ENCODE measurements at places on chromosomes 1 and 21. TPM values are rescaled to one million over a fixed set of nuclear protein-coding genes. Genes with fewer than 3 reads are reported as not detected.

Gene MTHFR
- 68.7 TPM for total RNA-seq

Gene KHDRBS1
- 60.2 TPM for total RNA-seq

Gene BCAR3
- total RNA-seq = 36.1 TPM

Gene KIRREL1
- total RNA-seq = 17.7 TPM

Gene KRTAP11-1
- total RNA-seq = not detected

Gene GBP6
- not detected for total RNA-seq

Gene SLC35E2B
- 29.0 TPM for total RNA-seq

Gene RNF186
- total RNA-seq = not detected

Gene TNN
- not detected for total RNA-seq

Gene C1QA
- total RNA-seq = not detected

Gene TFF3
- total RNA-seq = 163 TPM

Gene CSTB
- total RNA-seq = 26.7 TPM

Gene NMNAT2
- total RNA-seq = 0.34 TPM

Gene ATP1A2
- total RNA-seq = not detected

Gene LIN28A
- total RNA-seq = not detected

Gene LCE1A
- not detected for total RNA-seq

Gene AMY1A
- not detected for total RNA-seq

Gene CD1C
- not detected for total RNA-seq

Gene SLAMF1
- 0.43 TPM for total RNA-seq

Gene CDK18
- 0.11 TPM for total RNA-seq

Gene CHI3L1
- total RNA-seq = not detected

Gene MXRA8
- 0.09 TPM for total RNA-seq

Gene P3H1
- 80.8 TPM for total RNA-seq

Gene VWA1
- 13.1 TPM for total RNA-seq

Gene PLA2G2D
- not detected for total RNA-seq

Gene CGN
- total RNA-seq = 0.11 TPM

Gene EPHA10
- total RNA-seq = under 0.01 TPM

Gene FLG2
- not detected for total RNA-seq

Gene TMIGD3
- not detected for total RNA-seq

Gene PFDN2
- total RNA-seq = 39.4 TPM

Gene ATP6V1G3
- total RNA-seq = 0.22 TPM

Gene TFF1
- total RNA-seq = not detected
